ENCODE measurements at places on chromosomes 5 and 9.

DNA sequence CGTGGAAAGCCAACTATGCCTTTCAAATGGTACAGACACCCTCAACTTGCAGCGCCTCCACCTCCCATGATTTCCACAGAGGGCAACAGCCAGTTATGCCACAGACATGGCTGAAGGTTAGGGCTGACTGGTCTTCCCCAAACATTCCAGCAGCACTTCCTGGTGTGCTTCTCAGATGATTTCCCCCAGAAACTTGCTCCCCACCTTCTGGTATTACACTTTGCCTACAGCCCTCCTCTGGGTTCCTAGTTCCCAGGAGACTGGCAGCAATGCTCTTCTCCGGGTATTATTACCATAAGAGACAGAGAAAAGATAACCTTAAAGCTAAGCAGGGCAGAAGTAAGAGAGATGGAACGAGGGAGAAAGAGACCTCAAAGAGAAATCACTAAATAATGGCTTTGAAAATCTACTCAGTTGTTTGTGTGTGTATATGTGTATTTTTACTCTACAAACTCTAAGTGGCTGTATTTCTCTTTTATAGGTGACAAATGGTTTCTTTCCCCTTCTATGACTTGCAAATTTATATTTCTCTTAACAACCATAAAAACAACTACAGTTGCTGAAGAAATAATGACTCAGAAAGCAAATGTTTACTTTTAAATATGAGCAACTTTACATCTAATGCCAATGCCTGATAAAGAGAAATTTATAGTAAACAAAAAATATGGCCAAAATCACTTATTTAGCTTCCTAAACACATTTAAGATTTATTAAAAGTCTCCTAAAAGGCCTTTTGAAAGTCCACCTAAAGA, 133.8 kb downstream of the PDE4D start:
- DNase-seq: no peak

GRCh38 chr5:74131250-74131649, 505.3 kb downstream of the ARHGEF28 start:
- no peak for DNase-seq

GRCh38 chr5:115246361-115246991, 16.2 kb downstream of the PGGT1B start:
- DNase-seq: no peak

- no peak for DNase-seq
Observed at GRCh38 chr5:76622076-76622475, 1.1 kb downstream of the F2RL2 start.

DNA sequence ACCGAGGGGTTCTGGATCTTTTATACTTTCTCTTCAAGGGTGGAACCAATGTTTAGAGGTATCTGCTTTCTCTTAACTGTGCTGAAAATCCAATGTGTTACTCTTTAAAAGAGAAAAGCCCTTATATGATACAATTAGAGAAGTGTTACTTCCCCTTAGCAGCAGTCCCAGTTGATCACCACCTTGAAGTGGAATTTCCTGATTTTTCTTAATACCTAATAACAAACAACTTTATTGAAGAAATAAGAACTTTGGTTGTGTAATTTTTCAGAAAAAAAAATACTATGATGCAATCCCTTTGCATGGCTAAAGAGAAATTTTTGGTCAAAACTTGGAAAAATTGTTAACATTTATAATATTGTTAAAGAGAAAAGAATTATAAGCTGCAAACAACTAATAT, 24.7 kb downstream of the SLC1A3 start:
- DNase-seq: no peak

DNA sequence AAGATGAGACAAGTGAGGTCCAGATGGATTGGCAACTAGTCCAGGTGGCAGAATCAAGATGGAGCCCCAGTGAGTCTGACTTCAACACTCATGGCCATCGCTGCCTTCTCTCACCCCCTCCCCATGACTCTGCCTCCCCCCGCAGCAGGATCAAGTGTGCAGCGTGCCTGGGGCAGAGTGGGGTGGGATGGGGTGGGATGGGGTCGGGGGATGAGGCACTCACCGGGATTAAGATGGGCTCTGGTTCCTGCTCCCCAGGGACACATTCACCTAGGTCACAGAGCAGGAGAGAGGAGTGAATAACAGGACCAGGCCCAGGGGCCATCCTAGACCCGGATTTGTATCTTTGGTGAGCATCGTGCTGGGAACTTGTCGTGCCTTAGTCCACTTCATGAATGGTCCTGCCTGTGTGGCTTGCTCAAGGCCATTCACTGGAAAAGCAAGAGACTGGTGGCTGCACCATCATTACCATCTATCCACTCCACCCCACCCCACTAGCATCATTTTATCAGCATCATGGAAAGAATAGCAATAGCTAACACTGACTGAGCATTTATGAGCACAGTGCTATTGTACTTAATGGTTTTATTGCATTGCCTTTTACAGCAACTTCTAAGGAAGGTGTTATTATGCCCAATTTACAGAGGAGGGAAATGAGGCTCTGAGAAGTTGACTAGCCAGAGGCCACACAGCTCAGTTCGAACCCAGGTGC, 8.5 kb downstream of the AMBP start:
- DNase-seq: no peak

GRCh38 chr9:80698725-80699410, 990.5 kb downstream of the TLE1 start:
- no peak for DNase-seq

DNA sequence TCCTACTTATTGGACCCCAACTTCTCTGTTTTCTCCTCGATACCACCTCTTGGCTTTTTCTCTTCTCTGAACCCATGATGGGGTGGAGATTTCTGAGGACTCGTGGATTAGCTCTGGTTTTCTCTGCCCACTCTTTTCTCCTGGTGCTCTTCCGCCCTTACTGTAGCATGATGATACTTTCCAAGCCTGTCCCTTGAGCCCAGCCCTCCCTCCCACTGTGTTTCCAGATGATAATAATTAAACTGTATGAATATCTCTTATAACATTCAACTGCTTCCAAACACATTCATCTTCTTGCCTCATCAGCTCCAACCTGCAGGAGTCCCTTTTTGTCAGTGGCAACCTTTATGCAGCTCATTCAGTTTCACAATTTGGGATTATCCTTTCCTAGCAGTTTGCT, 494.2 kb upstream of the KLF4 start:
- DNase-seq: no peak

DNA sequence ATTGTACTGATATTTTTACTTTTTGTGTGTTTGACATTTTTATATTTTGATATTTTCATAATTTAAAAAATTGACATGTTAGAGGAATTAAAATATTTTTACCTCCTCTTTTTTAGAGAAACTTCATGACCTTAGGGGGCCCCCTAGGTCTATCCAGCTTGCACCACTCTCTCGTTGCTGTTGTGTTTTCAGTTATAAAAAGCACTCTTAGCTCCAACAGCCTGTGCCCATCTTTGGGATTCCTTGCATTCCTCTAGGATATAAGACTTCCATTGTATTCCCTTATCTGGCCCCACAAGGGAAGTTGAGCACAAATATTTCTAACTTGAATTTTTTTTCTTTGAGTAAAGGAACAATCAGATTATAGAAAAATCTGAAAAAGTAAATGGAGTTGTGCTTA, 245.3 kb downstream of the SH3GL2 start:
- no peak for DNase-seq

DNA sequence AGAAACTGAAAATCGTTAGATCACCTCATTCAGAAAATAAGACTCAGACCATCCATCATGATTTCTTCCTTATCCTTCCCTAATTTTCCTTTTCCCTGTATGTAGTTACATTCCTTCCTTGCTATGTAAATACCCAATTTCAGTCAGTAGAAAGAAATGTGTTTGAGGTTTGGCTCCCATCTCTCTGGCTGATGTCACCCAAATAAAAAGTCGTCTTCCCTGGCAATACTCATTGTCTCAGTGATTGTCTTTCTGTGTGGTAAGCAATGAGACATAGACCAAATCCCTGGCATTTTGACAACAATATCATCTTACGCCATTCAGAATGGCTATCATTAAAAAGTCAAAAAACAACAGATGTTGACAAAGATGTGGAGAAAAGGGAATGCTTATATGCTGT, 303.9 kb upstream of the EDIL3 start:
- DNase-seq: no peak

- DNase-seq: no peak
Observed at GRCh38 chr5:130136300-130136699, 232.0 kb downstream of the CHSY3 start.

DNA sequence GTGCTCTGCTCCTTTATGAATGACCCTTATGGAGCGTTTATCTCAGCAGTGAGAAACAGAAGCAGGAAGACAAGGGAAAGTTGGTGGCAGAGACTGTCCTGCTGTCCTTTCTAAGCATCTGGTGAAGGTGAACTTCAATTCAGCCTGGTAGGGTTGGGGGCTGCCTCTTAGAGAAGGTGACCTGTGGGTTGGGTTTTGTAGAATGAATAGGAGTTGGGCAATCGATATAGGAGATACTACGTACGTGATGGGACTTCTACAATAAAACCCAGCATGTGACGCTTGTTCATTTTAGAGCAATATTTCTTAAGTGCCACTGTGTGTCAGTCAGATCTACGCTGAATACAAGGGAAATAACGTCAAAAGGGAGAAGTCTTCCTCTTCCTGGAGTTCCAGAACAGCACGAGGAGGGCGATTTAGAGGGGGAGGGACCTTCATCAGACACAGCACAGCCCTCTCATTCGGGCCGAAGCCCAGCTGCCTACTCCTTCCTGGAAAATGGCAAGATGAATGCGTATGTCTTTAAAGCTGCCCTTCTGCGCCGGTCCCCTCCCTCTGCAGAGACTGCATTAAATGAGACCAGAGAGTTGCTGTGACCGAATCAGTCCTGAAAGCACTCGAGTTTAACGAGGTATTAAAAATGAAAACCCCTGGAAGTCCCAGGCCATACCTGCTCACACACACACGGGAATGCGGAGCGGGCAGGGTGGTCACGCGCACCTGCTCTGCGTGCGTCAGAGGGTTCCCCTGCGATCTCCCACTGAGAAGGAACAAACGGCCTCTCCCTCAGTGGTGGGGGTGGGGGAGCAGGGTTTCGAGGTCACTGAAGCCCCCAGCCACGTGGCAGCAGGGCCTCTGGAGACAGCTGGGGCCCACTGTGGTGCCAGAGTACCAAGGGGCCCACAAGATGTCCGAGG, 85.3 kb upstream of the SARDH start:
- no peak for DNase-seq

- DNase-seq: no peak
Observed at GRCh38 chr5:124724357-124725039, 21.9 kb downstream of the ZNF608 start.

DNA sequence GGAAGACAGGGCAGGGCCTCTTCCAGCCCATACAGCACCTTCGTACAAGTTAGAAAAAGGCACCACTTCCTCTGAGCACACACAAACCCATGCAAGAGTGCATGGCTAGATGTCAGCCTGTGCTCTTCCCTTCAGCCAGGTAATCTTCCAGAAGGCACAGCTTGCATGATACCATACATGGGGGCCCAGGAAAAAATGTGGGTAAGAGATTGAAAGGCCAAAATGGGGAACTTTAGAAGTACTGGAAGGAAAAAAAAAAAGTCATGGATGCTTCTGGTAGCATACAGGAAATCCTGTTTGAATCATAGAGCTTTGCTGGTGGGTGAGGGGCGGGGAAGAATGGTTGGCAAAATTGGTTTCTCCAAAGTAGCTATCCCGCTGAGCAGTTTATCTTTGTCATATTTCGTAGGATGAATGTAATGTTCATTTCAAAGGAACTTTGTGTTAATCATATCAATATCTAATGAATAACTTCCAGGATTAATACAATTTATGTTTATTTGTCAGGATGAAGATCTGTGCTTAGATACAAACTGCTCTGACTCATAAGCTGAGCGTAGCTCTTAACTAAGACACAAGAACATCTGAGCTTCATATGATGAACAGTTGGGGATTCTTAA, 78.2 kb upstream of the MAP3K1 start:
- DNase-seq: no peak

- DNase-seq: no peak
Observed at GRCh38 chr5:88877826-88878225, 5.2 kb downstream of the MEF2C start.

GRCh38 chr5:63805151-63805550, 157.1 kb downstream of the HTR1A start:
- no peak for DNase-seq

- no peak for DNase-seq
Observed at GRCh38 chr5:61687371-61687770, 355.3 kb downstream of the ZSWIM6 start.

- no peak for DNase-seq
Observed at GRCh38 chr9:71741926-71742648, 26.2 kb downstream of the CEMIP2 start.

GRCh38 chr5:111748304-111748763, 8.7 kb downstream of the NREP start:
- no peak for DNase-seq
